ENCODE measurements at places on chromosomes 2 and 18.

GRCh38 chr2:48268671-48269070 lies 261.3 kb upstream of the STON1 start:
- DNase-seq, result no peak

DNA sequence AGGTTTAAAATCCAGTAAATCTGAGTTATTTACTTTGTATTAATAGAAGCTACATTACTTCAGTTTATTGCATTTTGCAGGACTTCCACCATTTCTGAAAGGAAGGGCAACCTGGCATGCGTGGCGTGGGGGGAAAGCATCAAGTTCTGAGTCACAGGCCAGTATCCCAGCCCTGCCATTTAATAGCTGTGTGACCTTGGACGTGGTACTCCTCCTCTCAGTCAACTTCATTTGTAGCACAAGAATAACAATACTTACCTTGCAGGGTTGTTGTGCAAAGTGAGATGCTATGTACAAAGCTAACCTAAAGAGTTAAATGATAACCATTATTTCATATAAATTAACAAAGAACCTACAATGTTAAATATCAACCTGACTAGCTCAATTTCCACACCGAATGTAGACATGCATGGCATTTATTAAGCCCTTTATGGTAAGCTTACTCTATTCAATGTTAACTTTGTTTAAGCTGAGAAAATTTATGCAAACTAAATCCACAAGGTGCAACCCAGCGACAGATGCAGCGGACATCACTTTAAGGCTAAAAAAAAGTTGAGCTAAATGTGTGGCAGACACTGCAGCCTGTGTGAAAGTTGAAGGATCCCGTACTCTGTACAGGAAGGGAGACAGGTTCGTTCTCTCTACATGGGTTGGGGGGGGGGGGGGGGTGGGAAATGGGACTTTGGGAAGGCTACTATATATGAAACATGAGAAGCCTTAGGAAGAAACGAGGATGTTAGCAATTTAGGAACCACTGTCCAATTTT lies 17.2 kb upstream of the STPG4 start:
- no peak for DNase-seq

- DNase-seq, result no peak
Measured at GRCh38 chr2:187581125-187581896, 27.1 kb upstream of the TFPI start.

GRCh38 chr2:99476629-99477028 lies 13.2 kb downstream of the REV1 start:
- DNase-seq, result no peak

DNA sequence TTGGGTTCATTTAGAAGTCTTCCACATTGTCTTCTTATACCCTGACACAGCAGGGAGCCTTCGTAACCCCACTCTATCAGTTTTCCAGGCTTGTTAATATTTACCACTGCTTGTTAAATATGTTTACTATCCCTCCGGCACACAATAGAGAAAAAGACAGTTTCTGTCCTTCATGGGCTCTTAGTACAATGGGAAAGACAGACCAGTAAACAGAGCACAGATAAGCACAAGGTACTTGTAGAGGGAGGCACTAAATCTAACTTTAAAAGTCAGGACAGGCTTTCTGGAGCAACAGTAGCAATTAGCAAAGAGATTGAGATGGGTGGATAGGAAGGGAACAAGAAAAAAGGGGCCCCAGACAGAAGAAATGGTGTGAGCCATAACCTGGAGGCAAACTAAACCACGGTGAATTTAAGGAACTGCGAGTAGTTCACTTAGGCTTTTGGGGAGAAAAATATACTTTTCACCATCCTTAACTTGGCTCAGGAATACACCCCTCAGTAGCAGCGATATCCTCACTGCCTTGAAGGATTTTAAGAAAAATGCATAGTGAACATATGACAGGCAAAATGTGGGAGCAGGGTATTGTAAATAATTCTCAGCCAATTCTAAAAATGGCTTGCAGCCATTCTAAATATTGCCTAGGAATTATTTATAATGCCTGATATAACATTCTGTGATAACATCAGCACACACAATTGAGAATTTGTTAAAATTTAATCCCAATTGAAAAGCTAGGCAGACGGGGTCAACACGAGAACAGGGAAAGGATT lies 383.7 kb downstream of the CDH2 start:
- no peak for DNase-seq

DNA sequence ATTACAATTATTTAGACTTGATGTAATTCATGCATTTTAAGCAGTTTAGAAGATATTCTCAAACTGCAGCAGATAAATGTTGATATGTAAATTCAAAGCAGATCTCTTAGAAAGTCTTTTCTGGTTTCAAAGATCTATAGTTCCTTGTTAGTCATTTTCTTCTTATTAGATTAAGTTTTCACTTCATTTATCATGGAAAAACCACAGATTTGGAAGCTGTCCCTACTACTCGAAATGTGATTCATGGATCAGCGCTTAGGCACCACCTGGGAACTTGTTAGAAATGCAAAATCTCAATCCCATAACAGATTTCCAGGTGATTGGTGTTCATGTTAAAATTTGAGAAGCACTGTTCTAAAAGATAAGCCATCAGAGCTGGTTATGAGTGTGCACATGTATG lies 92.8 kb upstream of the CDH2 start:
- DNase-seq, result no peak

GRCh38 chr2:45895241-45895861 lies 243.9 kb downstream of the PRKCE start:
- DNase-seq, result no peak

DNA sequence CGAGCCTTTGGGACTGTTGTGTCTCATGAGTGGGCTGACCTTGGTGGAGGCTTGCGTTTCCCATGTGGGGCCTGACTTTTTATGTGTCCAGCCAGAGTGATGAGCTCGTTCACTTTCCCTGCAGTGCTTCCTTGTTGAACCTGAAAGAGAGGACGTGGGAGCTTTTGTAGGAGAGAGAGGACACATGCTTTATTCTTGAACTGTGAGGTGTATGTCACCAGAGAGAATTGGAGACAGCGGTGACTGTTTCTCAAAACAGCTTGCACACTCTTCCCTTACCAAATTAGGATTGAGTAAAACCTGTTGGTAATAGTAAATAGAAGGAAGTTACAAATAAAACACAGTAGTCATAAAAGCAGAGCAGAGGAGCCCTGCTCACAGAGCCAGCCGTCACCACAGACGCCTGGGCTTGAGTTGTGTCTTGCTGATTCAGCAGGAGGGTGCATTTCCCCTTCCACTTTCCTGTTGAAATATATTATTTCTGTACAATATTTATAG lies 60.7 kb downstream of the INPP4A start:
- no peak for DNase-seq

- DNase-seq, result no peak
Measured at GRCh38 chr2:9307535-9307934, 100.9 kb downstream of the ASAP2 start.

GRCh38 chr2:96867756-96868554 lies 1.9 kb downstream of the SEMA4C start:
- no peak for DNase-seq
